Right kidney (tissue), 9 donors: ENCODE measurements at places on chromosomes 5 and 9.

- no peak for DNase-seq
Measured at GRCh38 chr9:32968101-32969011, 33.1 kb downstream of the APTX start.

- DNase-seq: no peak
Measured at GRCh38 chr9:121674017-121674416, 22.6 kb downstream of the DAB2IP start.

DNA sequence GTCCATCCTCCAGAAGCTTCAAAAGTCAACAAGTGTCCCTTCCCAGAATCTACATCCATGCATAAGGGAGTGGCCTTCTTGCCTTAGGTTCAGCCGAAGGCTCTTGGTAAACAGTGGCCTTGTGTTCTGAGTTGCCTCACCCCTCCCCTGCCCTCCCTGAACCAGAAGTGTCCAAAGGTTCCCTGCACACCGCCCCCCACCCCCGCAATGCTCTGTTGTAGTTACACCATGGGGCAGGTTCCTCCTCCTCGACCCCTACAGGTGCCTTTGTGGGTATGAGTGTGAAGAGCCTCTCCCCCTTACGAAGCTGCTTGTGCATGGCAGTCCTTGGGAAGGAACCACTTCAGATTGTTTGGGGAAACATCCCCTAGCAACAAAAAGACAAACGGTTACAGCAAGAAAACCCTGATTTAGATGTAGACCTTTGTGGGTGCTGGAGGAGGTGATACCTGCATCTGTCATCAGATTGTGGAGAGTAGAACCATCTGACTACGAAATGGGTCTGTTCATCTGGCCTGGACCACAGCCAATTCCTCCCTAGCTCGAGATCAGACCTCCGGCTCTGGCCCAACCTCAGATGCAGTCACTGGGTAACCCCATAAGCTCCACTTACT lies 7.1 kb downstream of the SPACA9 start:
- no peak for DNase-seq

DNA sequence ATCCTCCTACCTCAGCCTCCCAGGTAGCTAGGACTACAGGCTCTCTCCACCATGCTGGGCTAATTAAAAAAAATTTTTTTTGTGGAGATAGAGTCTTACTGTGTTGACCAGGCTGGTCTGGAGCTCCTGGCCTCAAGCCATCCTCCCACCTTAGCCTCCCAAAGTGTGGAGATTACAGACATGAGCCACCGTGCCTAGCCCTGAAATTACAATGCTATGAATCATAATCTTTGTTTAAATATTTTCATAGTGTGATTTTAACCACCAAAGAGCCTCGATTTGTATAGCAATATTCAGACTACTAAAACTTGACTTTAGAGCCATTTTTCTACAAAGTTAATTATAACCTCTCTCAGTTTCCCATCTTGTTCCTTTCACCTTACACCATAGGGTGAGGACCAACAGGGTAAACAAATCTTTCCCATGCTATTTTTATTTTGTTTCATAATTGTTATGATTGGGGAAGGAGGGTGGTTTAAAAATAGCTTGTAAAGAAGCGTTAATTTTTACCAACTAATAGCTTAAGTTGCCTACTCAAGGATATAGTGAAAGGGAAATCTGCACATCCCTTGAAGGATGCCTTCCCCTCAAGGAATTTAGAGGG lies 32.7 kb downstream of the UBE2D2 start:
- no peak for DNase-seq

- no peak for DNase-seq
Measured at GRCh38 chr9:92637886-92638620, 31.9 kb downstream of the IPPK start.
